Thyroid gland (tissue), 4 donors: ENCODE measurements at places on chromosomes 4 and X.
A peak's percentile ranks its signal among the peaks of the same experiment; 100 is the strongest.

- DNase-seq, result peak; percentile 65
These were observed 25.0 kb upstream of the BCORL1 start for GRCh38 chrX:129957241-129958082.

DNA sequence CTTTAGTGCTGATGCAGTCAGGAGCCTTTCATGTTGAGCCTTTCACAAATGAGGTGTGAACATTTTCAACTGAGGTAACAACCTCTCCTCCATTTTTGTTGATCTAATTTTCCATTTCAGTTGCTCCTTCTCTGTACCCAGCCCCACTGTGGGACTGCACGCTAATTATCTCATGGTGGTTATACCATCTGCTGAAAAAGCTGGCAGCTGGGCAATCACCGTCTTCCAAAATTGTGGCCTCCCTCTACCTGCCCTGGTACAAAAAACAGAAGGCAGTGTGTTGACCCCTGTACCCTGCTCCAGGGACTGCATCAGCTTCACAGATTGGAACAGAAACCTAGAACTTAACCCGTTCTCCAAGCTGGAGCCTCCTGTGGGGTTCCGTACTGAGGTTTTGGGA is 72.4 kb upstream of the LONRF3 start:
- no peak for DNase-seq

GRCh38 chr4:146146918-146147317 is 28.6 kb upstream of the LSM6 start:
- DNase-seq, result no peak

DNA sequence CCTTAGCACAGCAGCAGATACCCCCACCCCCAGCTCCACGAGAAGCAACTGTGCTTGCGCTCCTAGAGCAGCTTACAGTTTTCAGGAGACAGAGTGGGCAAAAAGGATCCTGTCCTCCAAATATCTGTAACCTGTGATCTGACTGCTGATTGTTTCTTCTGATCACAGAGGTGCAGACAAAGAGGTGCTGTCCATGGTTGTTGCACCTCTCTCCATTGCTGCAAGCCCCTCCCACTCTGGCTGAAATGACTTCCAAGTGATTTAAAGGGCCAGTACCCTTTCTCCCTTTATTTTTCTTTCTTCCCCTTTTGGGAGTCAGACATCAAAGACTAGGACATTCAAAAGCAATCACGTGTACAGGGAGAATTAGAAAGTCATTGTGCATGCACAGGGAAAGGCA is 205.3 kb upstream of the GEMIN8 start:
- no peak for DNase-seq

GRCh38 chrX:12758291-12758690 is 32.9 kb upstream of the PRPS2 start:
- no peak for DNase-seq

GRCh38 chrX:96729053-96729452 is 44.4 kb downstream of the DIAPH2 start:
- no peak for DNase-seq

DNA sequence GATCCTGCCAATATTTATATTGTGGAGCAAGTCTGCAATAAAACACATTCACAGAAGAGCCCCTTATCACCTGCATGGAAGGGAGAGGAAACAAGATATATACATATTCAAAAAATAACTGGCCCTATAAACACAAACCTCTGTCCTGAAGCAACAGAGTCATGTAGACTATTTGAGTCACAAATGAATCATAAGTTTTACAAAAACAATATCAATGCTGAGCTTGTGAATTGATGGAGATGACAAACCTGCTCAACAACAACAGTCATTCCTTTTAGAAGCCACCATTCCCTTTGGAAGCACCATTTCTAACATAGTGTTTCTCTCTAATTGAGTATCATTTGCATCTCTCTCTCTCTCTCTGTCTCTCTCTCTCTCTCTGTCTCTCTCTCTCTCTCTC is 313.9 kb downstream of the MID1IP1 start:
- no peak for DNase-seq

DNA sequence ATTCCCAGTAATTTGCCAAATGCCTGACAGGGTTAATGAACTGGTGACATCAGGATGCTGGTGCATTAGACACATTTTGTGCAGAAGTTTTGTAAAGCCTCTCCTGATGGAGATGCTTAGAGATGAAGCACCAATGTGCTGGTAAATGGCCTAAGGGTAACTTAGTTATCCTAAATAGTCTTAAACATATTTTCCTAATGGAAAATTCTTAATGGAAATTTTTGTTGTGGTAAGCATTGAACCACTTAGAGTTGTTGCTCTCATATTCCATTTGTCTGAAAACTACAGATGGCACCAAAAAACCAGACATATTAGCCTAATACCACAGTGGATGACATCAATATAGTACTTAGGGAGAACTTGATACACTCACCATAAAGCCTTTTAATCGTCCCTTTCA is 154.5 kb upstream of the ANK2 start:
- DNase-seq, result no peak

DNA sequence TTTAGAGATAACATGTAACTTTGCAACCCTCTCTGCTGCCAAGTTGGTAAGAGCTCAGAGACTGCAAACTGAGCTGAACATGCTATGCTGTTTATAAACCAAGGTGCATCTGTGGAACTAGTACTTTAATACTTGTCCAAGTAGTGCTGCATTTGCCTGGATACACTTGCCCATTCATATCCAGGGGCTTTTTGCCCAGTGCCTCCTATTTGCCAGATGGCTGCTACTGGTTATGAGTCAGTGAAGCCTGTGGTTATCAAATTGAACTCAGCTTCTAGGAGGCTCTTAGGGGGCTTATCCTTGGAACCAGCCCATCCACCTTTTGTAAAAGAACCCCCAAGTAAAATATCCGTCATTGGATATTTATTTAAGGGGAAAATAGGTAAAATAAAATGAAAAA is 79.6 kb downstream of the AFF2 start:
- no peak for DNase-seq

GRCh38 chr4:176274441-176274840 is 5.4 kb upstream of the ASB5 start:
- no peak for DNase-seq

GRCh38 chr4:158182736-158183135 is 9.9 kb upstream of the GASK1B start:
- no peak for DNase-seq

DNA sequence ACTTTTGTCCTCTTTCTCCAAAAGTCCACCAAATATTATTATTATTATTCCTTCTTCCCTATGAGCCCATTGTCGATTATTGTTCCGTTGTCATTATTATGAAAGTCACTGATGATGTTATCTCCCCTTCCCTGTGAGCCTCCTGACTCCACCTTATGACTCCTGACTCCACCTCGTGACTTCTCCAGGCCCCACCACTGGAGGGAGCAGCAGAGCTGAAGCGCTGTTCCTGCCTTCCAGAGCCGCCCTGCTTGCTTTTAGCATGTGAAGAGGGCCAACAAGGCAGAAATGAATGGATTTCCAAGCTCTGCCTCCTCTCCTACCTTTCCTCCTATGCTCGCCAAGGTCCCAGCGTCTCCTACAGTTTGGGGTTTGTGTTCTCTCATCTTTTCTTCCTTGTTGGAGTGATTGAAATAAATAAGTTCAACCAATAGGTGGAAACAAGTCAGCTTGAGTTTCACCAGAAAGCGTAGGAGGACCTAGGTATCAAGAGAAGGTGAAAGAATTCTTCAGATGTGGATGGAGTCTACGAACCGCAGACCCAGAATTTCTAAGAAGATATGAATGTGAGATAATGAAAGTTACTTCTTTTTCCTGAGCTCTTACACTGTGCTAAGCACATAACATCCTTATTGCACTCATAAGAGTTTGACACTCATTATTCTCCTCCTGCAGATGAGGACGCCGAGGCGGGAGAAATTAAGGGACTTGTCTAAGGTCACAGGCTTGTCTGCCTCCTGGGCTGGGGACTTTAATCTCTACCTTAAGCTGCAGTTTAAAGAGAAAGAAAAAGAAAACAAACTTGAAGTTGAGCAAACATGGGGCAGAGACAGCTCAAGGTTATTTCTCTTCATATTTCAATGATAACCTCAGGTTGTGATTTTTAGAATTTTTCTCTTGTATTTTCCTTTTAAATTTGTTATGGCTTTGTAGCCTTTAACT is 26.1 kb downstream of the IGSF1 start:
- no peak for DNase-seq

DNA sequence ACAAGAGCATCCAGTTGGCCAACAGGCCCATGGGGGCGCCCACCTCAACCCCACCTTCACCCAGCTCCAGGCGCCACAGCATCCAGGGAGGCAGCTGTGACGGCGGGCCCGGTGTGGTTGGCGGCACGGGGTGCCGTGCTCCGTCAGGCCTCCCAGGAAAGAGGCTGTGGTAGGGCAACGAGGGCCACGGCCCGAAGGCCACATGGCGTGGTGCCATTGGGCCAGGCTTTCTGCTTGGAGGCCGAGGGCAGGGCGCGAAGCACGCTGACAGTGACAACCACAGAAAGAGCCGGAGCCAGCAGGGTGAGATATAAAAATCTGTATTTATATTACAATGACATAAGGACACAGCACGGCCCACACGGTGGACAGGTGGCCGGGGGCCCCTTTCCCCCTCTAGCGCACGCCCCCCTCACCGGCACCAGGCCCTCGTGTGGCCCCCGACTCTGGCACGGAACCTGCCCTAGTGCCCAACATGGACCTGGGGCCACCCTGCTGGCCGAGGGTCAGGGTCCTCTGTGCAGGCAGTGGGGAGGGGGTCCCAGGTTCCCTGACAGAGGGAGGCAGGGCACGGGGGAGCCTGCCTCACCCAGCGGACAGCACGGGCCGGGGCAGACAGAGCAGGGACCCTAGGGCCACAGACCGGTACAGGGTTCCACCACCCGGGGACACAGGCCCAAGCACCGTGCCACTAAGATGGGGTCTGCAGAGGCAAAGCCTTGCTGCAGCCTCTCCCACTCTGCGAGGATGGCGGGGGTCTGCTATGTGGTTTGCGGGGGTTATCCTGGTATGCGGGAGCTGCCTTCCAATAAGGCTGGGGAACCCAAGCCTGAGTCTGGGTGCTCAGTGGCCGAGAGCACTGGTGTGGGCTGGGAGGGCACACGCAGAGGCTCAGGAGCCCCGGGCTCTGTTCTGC is 5.5 kb upstream of the HAUS3 start:
- no peak for DNase-seq

GRCh38 chrX:49163555-49164419 is 1.2 kb downstream of the MAGIX start:
- peak; percentile 82 for DNase-seq

DNA sequence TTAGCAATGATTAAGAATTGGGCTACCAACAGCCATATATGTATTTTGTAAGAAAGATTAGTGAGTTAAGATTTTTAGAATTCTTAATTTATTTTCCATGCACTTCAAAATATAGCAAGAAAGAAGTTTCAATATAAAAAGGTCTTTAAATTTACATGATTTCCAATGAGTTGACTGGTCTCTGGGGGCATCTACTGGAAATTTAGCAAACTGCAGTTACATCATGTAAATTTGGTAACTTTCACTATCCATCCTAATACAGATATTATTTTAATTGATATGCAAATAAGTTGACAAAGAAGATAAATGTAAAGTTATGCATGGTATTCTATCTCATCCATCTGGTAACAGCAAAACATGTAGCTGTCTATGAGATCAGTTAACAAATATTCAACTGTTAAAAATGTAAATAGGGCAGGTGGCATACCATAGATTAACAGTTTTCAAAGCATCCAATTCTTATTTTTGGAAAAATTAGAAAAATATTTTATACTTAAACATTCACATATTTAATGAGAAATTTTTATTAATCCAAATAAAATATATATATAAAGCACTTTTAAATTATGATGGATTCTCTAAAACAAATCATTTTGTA is 29.1 kb downstream of the TTC29 start:
- DNase-seq, result peak; percentile 3

DNA sequence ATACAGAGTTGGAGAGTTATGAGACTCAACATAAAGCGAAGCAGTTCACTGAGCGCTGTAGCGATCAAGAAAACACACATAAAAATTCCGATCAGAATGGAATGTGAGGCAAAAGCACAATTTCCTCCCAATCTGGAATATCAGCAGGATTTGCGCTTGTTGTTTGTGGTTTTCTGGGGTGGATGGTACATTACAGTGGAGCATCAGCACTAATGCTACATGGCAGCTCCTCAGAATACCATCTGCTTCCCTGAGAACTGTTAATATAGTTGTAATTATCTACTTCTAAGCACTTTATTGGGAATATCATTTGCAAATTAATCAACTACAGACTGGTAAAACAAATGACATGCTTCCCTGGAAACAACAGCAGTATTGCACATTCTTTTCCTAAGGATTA is 324.1 kb upstream of the PPARGC1A start:
- no peak for DNase-seq

DNA sequence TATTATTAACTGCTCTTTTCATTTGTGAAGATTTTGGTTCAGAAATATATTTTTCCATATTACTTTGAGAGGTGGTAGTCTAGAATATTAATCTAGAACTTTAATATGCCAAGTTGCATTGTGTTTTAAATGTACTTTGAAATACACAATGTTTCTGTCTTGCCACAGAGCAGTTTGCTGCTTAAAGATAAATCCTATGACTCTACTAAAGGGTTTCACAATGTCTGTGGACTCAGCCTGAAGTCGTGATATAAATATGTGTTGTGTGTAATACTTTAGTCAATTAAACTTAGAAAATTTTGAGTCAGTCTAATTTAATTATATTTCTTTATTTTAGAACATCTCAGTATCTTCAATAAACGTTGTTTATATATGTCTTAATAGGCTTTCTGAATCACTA is 1771.7 kb upstream of the PCDH7 start:
- no peak for DNase-seq

DNA sequence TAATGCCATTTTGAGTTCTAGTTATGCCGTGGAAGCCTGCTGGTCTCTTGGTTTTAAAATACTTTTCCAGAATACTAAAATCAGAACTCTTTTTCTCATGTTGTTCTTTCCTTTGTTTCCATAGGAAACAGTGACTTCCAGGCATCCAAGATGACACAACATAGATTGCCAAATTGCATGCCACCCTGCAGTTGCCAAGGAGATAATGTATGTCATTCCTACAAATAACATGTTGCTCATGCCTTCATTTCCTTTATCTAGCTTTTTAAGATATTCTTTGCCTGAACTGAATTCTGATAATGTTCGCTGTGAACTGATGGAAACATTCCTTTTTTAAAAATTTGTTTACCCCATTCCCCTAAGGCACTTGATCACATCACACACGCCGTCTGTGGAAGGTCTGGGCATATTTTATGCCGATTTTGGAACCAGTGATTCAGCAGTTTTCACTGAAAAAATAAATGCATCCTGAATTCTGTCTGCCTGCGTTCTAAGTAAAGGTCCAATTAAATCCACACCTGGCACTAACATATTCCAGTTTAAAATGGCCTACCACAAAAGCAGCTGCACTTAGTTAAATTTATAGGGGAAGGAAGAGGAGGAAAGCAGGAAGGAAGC is 38.0 kb upstream of the COX7B2 start:
- no peak for DNase-seq

GRCh38 chrX:97867266-97867665 is 983.6 kb downstream of the RPA4 start:
- DNase-seq, result no peak

DNA sequence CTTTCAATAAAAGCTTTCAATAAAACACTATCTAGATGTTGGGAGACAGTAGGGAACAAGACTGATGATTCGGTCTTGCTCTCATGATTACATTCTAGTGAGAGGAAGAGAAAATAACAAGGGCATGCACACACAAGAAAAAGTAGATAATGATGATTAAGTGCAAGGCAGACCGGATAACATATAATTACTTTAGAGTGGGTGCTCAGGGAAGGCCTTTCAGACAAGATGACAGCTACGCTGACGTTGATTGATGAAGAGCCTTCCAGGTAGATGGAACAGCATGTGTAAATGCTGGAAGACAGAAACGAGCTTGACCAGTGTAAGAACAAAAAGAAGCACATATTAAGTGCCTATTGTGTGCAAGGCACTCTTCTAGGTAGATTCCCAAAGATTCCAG is 43.4 kb downstream of the TXK start:
- DNase-seq, result no peak
